ENCODE measurements at places on chromosomes 5 and 9.

DNA sequence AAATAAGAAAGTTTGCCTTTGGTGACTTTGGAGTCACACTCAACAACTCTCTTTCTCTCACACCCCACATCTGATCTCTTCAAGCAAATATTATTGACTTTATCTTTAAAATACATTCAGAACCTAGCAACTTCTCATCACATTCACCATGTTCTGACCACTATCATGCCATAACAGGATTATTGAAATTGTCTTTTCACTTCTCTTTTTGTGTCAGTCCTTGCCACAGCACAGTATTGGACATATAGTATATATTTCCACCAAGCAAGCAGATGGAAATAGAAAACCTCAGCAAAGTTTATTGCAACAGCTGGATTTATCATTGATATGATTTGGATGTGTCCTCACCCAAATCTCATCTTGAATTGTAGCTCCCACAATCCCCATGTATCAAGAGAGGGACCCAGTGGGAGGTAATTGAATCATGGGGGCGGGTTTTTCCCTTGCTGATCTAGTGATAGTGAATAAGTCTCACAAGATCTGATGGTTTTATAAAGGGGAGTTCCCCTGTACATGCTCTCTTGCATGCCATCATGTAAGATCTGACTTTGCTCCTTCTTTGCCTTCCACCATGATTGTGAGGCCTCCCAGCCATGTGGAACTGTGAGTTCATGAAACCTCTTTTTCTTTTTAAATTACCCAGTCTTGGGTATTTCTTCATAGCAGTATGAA, 26.9 kb upstream of the ITGA1 start:
- DNase-seq, result peak; percentile 27

GRCh38 chr5:16888694-16889124, 47.4 kb downstream of the MYO10 start:
- no peak for DNase-seq

- DNase-seq, result peak; percentile 69
These were observed 43.3 kb upstream of the NCS1 start for GRCh38 chr9:130128733-130129431.

- DNase-seq, result no peak
These were observed 355.4 kb upstream of the PRR16 start for GRCh38 chr5:120108586-120109248.

DNA sequence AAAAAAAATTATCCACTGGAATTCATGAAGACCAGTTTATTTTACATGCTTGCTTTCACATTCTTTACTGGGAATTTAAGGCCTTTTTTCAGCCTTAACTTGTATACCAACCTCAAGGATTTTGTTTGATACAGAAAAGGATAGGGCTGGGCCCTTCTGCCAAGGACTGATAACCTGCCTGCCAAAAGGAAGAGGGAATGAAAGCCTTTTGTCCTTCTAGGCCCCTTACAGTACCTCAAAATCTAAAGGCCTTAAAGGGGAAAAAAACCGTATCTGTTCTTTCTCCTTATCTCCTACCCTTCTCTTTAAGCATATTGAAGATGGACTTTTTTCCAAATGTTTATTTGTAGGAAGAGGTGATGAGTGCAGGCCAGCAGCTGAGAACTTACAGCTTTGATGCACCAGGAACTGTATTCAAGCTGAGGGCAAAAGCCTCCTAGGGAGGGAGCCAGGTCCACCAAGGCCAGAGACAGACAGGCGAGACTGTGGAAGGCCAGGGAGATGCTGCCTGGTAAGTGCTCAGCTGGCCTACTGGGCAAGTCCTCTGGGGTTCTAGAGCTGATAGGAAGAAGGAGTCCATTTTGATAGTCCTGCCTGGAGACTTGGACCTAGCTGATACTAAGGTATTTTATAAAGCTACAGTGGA, 31.8 kb downstream of the FAXDC2 start:
- no peak for DNase-seq

DNA sequence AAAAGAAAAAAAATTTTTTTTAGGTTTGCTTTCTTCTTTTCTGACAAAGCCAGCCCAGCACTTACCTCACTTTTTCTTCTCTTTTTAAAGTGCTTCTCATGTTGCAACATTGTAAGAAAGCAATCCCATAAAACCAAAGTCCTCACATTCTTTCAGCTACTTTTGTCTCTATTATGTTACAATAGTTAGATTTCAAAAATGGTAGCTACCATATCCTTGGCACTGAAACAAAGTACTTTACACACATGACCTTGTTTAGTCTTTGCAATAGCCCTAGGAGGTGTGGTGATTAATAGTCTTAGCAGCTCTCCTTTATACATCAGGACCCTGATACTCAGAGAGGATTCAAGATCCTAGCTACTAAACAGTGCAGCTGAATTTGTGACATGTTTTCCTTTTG, 23.5 kb upstream of the CARTPT start:
- no peak for DNase-seq

GRCh38 chr9:38047301-38048251, 21.5 kb downstream of the SHB start:
- DNase-seq, result no peak

DNA sequence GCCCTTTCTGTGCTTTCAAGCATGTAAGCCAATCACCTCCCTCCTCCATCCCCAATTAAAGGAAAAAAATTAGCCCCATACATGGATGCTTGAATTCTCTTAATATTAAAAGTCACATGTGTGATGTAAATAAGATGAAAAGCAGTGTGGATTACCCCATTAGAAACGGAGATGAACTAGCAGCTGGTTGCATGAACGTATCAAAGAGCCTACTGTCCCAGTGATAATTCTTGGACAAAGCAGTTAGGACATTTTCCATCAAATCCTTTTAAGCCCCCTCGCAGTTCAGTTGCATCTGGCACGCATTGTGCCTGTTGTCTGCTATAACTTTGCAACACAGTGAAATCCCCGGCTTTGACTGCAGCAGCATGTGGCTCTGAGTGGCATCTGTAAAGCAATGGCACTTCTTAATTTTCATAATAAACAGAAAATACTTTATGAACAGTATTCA, 285.6 kb downstream of the FBXL7 start:
- DNase-seq, result no peak

DNA sequence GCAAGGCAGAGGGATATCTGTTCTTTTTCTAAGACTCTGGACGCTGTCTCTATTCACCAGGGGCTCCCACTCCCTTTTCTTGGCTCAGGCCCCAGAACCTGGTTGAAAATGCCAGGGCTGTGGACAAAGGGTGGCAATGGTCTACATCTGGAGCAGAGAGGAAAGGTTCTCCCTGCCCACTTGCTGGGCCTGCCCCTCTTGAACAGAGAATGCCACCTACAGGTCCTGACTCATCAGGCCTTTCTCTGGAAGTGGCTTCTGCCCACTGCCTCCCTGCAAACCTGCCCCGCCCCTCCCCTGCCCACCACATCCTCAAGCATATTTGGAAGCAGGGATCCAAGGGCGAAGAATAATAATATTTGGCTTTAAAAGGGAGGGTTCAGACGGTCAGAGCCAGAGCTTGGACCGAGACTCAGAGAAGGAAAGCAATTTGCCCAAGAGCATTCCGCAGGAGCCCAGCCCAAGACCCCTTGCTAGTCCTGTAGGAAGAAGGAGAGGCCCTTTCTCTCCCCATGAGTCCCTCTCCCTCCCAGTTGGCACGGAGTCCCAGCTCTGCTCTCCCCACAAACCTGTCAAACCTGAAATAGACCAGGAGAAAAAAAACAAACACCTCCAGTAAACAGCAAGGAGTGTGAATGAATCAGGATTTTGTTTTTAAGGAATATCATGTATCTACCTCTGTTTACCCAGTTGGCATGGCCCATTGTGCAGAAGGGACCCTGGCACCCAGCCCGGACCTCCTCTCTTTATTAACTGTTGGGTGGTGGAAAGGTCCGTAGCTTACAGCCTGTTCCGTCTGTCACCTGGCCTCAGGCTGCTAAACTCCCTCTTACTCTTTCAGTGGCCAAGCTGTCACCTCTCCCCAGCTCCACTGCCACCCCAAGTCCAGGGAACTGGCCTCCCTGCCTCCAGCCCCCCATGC, 37.7 kb upstream of the STXBP1 start:
- DNase-seq, result no peak

GRCh38 chr5:36152324-36153297, 700 bp downstream of the SKP2 start:
- DNase-seq, result no peak

- DNase-seq, result no peak
These were observed 6.4 kb upstream of the AGPAT2 start for GRCh38 chr9:136693490-136694162.

- DNase-seq, result no peak
These were observed 123.6 kb upstream of the TNPO1 start for GRCh38 chr5:72692651-72693442.

DNA sequence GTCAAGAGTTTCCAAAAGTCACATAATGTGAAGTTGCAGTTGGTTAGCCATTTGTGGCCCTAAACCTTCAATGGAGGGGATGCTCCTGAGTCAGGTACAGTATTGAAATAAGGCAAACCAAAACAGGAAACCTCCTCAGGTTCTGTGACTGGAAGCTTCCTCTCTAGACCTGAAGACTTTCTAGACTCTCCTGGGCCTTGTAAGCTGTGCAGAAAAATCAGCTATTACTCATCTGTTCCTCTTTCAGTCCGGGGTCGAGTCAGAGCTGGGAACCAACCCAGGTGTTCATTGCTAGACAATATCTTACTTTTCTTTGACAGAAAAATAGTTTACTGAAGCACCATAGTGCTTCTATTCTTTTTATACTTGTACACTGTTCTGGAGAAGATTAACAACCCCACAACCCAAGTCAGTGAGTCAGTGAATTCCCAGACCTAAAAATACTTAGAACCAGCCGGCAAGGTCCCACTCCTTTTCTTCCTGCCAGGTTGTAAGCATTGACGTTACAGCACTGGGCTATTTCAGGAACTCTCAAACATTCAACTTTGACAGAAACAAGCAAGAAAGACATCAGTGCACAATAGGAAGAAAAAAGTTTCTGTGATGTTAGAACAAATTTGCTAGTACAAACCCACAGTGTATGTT, 47.3 kb downstream of the FSTL4 start:
- no peak for DNase-seq

DNA sequence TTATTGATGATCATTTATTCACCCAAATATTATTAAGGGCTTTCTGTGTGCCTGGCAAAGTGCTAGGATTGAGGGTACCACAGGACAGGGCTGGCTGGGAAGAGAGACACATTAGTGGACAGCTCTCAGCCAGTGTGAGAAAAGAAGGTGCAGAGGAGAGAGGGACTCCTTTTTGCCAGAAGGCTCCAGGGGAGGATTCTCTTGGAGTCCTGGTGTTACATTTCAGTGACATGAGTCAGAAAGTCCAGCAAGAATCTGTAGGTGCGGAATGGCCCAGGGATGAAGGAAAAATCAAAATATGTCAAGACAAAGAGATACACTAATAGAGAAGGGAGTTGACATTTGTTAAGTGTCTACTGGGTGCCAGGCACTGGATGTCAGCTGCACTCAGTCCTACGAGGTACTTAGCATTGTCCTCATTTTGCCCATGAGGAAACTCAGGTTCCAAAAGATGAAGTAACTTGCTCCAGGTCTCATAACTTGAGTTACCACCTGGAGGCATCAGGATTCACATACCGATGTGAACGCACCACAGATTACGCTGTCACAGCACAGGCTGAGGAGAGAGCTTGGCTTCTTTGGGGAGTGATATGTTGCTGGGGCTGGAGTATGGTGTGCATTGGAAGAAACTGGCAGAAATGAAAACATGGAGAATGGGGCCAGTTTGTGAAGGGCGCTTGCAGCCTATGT, 60.5 kb downstream of the RASGRF2 start:
- no peak for DNase-seq

DNA sequence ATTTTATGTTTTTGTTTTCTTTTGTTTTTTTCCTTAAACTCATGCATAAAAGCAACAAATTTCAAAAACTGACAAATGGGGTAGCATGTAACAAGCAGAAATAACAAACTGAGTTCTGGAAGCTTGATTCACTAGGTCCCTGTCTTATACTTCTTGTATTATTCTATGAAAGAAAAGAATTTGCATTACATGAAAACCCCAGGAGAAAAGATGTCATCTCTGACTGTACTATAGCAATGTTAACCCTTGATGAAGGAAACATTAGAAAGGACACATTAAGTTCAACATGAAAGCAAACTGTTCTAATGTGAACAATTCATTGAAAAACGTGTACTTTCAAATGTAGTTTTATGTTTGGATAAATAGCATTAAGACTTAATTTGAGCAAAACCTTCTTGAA, 9.2 kb downstream of the RAB14 start:
- no peak for DNase-seq

DNA sequence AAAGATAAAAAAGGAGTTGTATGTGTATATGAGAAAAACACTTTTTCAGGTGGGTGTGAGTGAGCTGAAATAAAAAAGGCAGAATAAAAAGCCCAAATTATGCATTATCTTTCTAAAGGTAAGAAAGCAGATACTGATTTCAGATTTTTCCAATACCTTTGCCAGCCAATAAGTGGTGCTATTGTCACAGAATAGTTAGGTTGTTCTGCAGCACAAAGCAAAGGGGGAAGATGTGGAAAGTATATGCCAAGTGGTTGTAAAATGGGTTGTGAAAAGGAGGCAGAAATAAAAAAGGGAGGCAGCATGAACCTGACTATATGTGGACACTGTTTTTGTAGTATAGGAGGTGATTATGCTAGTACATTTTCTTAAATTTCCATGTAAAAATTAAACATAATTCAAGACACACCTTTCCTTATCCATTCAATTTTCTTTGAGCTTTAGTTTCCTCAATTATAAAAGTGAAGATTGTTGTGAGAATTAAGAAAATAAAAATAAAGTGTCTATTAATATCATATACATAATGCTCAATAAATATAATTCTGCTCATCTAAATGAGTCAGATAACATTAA, 106.7 kb downstream of the SMIM15 start:
- DNase-seq, result no peak

- no peak for DNase-seq
These were observed 560.6 kb upstream of the CYLC2 start for GRCh38 chr9:102434545-102434944.

- DNase-seq, result no peak
These were observed 68.4 kb upstream of the GARNL3 start for GRCh38 chr9:127195976-127196825.

DNA sequence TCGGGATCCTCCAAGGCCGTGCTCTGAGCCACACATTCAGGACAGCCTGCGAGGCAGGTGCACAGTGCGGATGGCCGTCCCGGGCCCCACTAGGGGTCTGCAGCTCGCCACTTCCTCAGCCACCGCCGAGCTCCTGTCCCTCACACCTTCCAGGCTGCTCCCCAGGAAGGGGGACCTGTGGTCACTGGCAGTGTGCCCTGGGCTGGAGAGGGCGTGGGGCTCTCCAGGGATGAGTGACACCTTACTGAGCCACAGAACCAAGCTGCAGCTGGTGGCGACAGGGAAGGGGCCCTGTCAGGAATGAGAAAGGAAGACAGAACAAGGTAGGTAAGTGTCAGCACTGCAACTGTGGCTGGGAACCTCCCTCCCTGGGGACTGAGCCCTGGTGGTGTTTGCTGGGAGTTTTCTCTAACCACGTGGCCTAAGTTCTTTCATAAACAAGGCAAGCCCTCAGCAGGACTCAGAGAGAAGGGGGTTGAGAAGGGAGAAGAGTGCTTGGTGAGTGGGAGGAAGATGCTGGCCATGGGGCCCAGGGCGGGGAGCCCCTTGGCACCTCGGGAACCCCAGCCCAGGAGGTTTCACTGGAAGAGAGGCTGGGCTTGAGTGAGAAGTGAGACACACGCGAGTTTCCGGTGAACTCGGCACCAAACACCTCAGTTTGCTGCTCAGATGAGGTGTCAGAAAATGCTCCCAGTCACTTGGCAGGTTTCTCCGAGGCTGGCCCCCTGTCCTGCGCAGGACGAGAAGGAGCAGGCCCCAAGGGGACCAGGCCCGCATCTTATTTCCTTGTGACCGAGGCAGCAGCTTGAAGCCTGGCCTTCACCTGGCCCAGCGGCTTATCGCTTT, 5.2 kb downstream of the IL13 start:
- DNase-seq, result peak; percentile 42
